ENCODE measurements at places on chromosomes 3 and 15.

GRCh38 chr3:190301591-190301990 lies 20.7 kb downstream of the CLDN1 start:
- DNase-seq = no peak

- DNase-seq = peak; percentile 84
These were observed 4.8 kb downstream of the IDH2 start for GRCh38 chr15:90097475-90097874.

GRCh38 chr3:158731938-158732855 lies at the start of gene RARRES1:
Gene RARRES1, minus strand, starts transcription at chr3:158732457. Its CDS starts 42 bp downstream, at chr3:158732415.
- DNase-seq = peak; percentile 76

DNA sequence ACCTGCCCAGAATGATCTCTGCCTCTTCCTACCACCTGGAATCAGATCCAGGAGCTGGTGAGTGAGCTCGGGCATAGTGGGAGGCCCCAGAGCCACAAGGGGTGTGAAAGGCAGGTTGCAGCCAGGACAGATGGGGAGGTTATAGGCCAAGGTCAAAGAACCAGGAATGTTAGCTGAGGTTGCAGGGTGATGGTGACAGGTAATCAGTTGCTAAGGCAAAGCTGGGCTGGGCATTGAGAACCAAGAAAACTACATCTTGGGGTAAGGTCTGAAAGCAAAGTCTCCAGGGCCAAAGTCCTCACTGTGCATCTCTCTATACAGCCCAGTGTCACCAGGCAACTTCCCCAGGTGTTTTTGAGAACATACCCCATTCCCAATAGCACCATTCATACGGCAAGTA lies 38.4 kb upstream of the SLC6A11 start:
- no peak for DNase-seq

GRCh38 chr15:56353740-56354139 lies 11.5 kb upstream of the TEX9 start:
- DNase-seq = no peak

GRCh38 chr15:31278061-31278445 lies 48.6 kb upstream of the KLF13 start:
- peak; percentile 54 for DNase-seq

GRCh38 chr3:58471025-58471887 lies 20.6 kb upstream of the KCTD6 start:
- peak; percentile 70 for DNase-seq

DNA sequence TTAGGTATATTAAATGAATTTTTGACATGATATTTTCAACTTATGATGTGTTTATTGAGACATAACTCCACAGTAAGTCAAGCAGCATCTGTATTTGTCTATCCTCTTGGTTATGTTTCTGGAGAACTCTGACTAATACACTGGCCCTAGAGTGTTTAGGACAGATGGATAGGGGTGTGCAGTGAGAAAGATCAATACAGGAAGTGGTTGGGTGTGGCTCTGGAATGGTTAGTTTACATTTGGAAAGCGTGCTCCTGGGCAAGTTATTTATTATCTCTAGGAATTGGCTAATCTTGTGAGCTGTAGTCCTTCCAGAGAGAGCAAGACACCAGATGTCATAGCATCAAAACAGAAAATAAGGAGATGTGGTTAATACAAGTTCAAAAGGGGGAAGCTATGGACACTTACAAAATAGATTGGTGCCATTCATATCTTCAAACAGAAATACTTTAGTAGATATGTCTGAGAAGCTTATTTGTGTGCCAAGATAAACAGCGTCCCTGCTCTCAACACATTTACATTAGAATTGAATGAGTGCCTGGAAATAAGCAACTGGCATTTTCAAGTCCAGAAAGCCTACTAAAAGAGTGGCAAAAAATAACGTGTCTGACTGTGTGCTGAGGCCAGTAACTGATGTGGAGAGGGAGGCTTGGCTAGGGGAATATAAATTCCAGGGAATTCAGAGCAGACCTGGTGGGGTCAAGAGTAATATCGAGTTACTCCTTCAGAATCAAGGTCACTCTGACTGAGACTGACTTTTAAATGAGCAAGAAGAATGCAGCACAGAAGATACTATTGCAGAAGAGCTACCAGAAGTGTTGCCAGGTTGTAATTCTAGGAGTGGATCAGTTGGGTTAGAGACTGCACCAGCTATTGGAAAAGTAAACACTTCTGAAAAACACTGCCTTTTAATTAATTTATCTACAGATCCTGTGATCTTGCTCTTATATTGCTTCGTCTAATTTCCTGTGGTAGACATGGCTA lies 33.4 kb upstream of the PLAAT1 start:
- no peak for DNase-seq

DNA sequence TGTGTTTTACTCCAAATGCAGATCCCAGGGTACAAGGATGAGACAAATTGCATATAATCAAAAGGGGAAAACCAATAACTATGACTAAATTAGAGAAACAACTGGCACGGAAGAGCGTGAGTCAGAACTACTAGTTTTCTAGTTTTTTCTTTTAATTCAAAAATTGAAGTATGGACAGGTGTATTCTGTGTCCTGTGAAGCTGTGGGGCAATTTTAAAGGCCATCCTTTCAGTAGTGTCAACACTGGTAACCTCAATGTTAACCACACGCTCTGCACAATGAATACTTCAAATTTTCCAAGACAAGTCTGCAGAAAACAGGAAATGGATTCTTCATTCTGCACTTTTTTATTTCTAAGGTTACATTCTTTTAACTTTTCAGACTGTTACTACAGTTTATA lies 32.5 kb upstream of the GOLGA8A start:
- DNase-seq = no peak

DNA sequence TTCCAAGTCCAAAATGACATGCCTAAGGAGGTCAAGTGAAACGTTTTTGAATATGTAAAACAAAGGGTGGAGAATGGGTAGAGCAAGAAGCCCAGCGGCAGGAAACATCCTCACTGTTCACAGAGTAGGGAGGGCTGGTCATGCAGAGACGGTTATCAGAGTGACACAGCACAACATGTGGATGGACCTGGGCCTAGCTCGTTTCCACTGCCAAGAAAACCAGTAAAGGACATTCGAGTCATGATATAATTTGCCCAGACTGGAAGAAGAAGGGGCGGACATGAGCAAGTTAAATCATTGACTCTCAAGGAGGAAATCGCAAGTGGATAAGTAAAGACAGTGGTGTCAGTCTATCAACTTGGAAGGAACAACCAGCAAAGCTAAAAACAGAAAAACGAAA lies 89.3 kb downstream of the LRIG1 start:
- DNase-seq = no peak

GRCh38 chr15:92505611-92506010 lies 111.9 kb downstream of the ST8SIA2 start:
- DNase-seq = no peak

DNA sequence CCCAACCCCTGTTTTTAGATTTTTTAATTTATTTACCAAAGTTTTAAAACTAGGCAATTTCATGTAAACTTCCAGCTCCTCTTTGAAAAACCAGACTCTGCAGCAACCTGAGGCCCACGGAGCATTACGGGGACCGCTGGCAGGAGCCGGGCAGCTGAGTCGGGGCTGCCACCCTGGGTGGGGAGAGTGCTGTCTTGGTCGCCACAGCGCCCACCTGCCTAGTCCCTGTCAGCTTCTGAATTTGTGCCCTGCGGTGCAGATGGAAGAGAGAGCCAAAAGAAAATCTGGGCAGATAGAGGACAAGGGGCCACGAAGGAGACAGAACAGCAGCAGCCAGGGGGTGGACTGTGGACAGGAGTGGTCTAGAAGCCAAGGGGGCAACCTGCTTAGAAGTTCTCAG lies 34.6 kb downstream of the PXYLP1 start:
- no peak for DNase-seq

- DNase-seq = no peak
These were observed 1.6 kb upstream of the ACTC1 start for GRCh38 chr15:34796847-34797435.

- no peak for DNase-seq
These were observed 92.8 kb upstream of the UBE2E1 start for GRCh38 chr3:23712656-23713559.

All from activated effector memory CD4-positive, alpha-beta T cell treated with anti-CD3 and anti-CD28 coated beads, Interleukin-2, amount 50 U/mL, for 16 hours (primary cell).